ENCODE measurements at places on chromosomes 12 and 14. TPM values are rescaled to one million over a fixed set of nuclear protein-coding genes. Genes with fewer than 3 reads are reported as not detected.

CCDC38 gene
- not detected for total RNA-seq

SLC48A1 gene
- 14.6 TPM for total RNA-seq

METAP2 gene
- 66.9 TPM for total RNA-seq

SLC6A15 gene
- 13.4 TPM for total RNA-seq

PIWIL1 gene
- total RNA-seq, result 0.07 TPM

IL31 gene
- total RNA-seq, result not detected

DIABLO gene
- total RNA-seq, result 77.1 TPM

EMP1 gene
- total RNA-seq, result 181 TPM

RSRC2 gene
- 36.7 TPM for total RNA-seq

SRRM4 gene
- not detected for total RNA-seq

KRT4 gene
- total RNA-seq, result 129 TPM

TAS2R19 gene
- total RNA-seq, result 0.65 TPM

INHBC gene
- 0.74 TPM for total RNA-seq

IAPP gene
- not detected for total RNA-seq

GPR84 gene
- not detected for total RNA-seq

STYK1 gene
- total RNA-seq, result 4.1 TPM

ARMH4 gene
- total RNA-seq, result not detected

C14orf132 gene
- 0.49 TPM for total RNA-seq

CELA1 gene
- total RNA-seq, result not detected

PPP1R1A gene
- total RNA-seq, result not detected

ACACB gene
- total RNA-seq, result 0.70 TPM

BHLHE41 gene
- total RNA-seq, result 0.35 TPM

MDGA2 gene
- not detected for total RNA-seq

KERA gene
- not detected for total RNA-seq
